ENCODE measurements at places on chromosomes 3 and 15.
A peak's percentile ranks its signal among the peaks of the same experiment; 100 is the strongest.

DNA sequence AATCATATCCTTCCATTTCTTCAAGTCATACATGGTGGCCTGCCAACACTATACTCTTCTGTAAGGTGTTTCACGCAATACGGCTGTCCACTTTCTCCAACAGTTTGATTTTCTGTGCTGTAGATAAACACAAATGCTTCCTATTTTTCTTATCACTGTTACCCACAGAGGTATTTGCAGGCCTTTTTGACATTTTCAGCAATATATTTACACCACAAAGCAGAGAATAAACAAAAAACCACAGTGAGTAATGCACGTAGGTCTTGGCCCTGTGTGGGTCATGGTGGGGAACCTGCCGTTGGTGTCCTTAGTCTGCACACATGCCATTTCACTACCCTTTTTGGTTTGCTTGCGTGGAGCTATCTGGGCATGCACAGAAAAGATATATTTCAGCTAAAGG lies 59.5 kb downstream of the LRRC28 start:
- no peak for DNase-seq

DNA sequence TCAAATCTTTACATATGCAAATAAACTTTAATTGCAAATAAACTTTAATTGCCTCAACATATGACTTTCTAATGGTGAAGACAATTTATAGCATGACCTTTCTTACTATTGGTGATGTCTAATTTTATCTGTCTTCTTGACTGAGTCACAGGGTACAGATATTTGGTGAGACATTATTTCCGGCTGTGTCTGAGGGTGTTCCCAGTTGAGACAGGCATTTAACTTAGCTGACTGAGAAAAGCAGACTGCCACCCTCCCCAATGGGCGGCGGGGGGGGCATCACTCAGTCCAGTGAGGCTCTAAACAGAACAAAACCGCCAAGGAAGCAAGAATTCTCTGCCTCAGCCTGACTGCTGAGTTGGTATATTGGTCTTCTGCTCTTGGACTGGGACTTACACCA lies 160.0 kb downstream of the TBL1XR1 start:
- DNase-seq, result no peak

GRCh38 chr15:73928971-73929627 lies 2.8 kb downstream of the LOXL1 start:
- no peak for DNase-seq

GRCh38 chr15:65470866-65471265 lies 46.6 kb downstream of the DPP8 start:
- DNase-seq, result no peak

- no peak for DNase-seq
Measured at GRCh38 chr3:56133423-56133822, 334.8 kb downstream of the ERC2 start.

GRCh38 chr3:180246688-180247195 lies 210.0 kb upstream of the PEX5L start:
- DNase-seq, result no peak

DNA sequence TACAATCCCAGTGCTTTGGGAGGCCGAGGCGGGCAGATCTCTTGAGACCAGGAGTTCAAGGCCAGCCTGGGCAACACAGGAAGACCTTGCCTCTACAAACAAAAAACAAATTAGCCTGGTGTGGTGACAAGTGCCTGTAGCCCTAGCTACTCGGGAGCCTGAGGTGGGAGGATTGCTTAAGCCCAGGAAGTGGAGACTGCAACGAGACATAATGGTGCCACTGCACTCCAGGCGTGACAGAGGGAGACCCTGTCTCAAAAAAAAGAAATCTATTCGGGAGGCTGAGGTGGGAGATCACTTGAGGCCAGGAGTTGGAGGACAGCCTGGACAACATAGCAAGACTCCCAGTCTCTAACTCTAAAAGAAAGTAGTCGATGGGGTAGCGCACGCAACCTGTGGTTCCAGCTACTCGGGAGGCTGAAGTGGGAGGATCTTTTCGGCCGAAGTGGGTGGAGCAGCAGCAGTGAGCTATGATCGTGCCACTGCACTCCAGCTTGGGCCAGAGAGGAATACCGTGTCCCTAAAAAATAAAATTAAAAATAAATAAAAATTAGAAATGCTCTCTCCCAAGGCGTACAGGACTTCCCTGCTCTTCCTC lies 775 bp downstream of the C3orf33 start:
- no peak for DNase-seq

DNA sequence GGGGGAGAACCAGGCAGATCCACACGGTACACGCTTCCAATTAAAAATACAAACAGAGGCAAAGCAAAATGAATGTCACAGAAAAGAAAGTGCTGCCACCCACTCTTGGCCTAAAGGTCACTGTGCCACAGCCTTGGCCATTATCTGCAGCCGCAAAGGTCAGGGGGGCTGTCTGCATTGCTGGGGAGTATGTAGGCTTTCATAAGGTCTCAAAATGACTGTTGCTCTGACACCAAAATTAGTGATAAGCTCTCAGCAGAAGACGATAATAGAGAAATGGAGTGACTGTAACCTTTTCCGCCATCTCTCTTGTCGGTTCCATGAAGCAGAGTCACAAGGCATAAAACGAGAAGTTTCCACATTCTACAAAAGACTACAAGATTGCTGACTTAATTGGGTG lies 374.2 kb upstream of the ICE2 start:
- DNase-seq, result no peak

GRCh38 chr15:48650931-48651330 lies 5.4 kb upstream of the FBN1 start:
- DNase-seq, result no peak

DNA sequence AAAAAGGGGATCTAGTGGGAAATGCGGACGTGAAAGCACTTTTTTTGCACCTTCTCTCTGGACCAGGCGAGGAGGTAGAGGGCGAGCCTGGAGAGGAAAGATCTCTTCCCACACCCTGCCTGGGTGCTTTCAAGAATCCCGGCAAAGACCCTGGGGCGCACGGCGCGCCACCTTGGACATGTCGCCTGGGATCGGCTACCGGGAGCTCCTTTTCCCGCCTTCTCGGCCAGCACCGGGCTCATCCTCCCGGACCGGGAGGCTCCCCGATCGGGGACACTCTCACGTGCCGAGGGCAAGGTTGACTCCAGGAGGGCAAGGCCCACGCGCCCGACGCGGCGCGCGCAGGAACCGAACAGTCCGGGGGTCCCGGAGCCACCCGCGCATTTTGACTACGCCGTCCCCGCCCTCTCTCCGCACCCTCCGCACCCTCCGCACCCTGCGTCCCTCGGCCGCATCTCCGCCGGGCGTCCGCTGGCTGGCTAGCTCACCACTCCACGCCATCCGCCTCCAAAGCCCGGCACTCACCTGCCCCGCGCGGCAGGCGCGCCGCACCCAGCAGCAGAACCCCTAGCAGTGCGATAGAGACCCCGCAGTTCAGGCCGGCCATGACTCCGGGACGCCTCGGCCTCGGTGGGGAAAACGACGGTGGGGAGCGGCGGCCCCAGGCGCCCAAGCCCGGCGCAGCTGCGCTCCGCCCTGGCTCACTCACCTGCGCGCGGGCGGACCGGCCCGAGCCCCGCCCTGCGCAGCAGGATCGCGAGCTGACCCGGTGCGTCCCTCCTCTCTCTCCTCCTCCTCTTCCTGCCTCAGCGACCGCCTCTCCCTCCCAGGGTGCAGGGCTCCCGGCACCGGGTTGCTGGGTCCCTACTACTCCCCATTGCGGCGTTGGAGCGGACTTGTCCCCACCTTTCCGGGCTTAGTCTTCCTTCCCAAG lies at the start of gene CDCP1:
Gene CDCP1 (minus strand): TSS at position 698 of the 934 bp plus-strand sequence. CDS start 91 bp downstream, at position 607.
- no peak for DNase-seq

GRCh38 chr15:73368301-73369136 lies at the start of gene HCN4:
Gene HCN4, minus strand, starts transcription at chr15:73368958. Its CDS starts 688 bp downstream, at chr15:73368270.
- DNase-seq, result no peak

- DNase-seq, result no peak
Measured at GRCh38 chr3:16388850-16389441, 123.9 kb downstream of the OXNAD1 start.

DNA sequence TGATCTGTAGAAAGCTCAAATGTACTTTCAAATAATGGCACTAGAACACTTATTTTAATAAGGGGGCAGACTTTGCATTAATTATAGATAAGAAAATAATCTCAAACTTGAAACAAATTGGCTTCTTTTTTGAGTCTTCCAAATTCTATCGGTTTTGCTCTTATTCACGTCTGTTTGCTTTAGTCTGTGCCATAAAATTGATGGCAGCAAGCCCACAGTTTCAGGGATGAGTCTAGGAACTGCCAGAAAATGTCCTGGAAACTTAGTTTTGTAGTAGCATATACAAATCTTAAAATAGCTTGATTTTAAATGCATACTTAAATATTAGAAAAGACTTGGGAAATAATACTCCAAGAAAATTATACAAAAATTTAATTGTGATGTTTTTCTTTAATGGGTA lies 39.7 kb downstream of the BCHE start:
- no peak for DNase-seq

GRCh38 chr15:33022629-33023028 lies 171.9 kb downstream of the FMN1 start:
- DNase-seq, result no peak

DNA sequence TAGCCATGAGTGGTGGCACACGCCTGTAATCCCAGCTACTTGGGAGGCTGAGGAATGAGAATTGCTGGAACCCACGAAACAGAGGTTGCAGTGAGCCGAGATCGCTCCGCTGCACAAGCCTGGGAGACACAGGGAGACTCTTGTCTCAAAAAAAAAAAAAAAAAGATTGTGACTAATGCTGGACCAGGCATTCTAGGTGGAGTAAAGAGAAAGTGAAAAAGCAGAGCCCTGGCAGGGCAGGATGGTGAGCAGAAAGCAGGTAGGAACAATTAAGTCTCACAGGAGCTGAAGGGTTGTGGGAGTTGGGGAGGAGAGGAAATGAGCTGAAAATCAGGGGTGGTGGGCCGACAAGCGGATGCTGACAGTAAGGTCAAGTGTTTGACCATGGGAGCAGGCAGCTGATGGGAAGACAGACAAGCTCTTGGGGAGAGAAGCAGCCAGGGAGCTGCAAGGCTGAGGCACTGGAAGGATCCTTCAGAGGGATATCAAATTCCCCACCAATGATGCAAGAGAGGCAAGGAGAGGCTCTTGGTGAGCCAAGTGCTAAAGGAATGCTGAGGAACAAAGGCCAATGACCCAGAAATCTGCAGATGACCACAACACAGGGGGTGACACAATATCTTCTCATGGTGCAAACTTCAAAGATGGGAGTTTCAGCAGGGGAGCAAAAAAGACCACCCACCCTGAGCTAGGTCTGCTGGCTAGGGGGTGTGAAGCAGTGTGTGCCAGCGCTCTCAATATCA lies 251.1 kb downstream of the ULK4 start:
- no peak for DNase-seq

GRCh38 chr3:71360764-71361163 lies 222.8 kb downstream of the FOXP1 start:
- peak; percentile 34 for DNase-seq

DNA sequence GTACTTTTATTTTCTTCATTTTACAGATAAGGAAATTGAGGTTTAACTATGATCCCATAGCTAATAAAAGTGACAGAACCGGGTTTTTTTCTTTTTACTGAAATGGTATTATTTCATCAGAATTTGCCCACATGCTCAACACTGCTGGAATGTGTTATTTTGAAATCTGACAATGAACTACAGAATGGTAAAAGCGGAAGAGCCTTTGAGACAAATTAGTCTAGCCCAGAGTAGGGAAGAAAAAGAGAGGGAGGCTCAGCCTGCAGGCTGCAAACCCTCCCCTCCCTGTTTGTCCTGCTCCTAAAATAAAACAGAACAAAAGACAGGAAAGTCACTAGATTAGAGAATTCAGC lies 100.3 kb upstream of the LIPC start:
- no peak for DNase-seq

Data from stimulated activated naive CD8-positive, alpha-beta T cell treated with anti-CD3 and anti-CD28 coated beads, Interleukin-15, amount 100 ng/mL, for 72 hours (primary cell).